EL (cell line): ENCODE measurements at places on chromosomes 16 and 17.
A peak's percentile ranks its signal among the peaks of the same experiment; 100 is the strongest.

- DNase-seq = no peak
Observed at GRCh38 chr17:78258323-78259191, 27.1 kb downstream of the TMEM235 start.

DNA sequence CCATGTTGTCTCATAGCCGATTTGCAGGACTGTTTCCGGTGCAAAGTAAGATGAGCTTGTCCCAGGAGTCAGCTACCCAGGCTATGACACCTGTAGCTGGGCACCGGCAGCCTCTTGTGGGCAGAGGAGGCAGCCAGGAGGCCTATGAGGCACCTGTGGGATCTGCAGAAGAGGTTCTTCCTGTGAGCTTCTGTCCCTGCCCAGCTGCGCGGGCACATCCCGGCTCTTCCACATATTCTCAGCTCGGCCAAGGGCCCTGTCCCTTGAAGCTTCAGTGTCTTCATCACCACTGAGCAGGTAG lies 21.3 kb upstream of the CAPN15 start:
- DNase-seq = no peak

- no peak for DNase-seq
Observed at GRCh38 chr16:58820411-58820810, 86.3 kb upstream of the GOT2 start.

GRCh38 chr16:81638286-81638945 lies 140.7 kb upstream of the PLCG2 start:
- DNase-seq = no peak

DNA sequence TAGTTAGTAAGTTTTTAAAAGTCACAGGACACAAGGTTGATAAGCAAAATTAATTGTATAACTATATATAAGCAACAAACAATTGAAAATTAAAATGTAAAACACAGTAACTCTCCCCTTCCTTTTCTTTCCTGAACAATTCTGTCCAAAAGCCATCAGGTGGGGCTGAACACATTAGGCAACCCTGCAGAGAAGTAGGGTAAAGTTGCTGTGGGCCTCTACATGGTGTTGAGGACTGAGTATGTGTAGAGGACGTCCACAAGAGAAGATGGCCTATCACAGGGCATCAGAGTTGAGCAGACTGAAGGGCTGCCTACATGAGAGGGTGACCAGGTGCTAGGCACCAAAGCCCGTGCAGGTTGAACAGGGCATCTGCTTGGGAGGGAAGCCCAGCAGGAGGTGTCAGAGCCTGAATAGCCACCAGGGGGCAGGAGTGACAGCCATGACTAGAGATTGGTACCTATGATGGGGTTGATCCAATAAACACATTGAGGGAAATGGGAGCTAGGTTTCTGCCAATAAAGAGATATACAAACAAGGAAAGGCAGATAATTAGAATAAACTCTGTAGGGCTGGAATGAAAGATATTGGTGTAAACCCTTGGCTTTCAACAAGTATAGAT lies 415.1 kb downstream of the NPIPA8 start:
- DNase-seq = peak; percentile 28

DNA sequence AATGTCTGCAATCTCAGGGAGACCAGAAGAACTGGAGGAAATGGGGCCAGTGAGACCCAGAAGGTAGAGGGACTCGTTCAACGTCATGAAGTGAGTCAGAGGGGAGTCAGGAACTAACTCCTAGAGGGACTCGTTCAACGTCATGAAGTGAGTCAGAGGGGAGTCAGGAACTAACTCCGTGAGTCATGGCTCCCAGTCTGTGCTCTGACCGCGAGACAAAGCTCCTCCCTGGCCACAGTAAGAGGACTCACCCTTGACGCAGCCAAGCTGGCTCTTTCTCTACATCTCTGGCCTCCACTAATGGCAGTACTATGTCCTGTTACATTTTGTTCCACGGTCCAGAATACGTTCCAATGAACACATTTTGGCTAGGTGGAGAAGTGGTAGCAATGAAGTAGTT lies 902.5 kb downstream of the KCNJ2 start:
- peak; percentile 96 for DNase-seq

GRCh38 chr17:78241277-78242023 lies 10.0 kb downstream of the TMEM235 start:
- DNase-seq = peak; percentile 50

- peak; percentile 75 for DNase-seq
Observed at GRCh38 chr16:70298988-70299938, at the start of gene DDX19B. DDX19B (plus strand) TSS chr16:70299186; CDS start chr16:70299298, 112 bp downstream.

- DNase-seq = no peak
Observed at GRCh38 chr16:15799851-15800495, 56.9 kb downstream of the MYH11 start.

GRCh38 chr17:48139944-48140343 lies 32.4 kb downstream of the SNX11 start:
- no peak for DNase-seq

GRCh38 chr17:45406107-45406506 lies 26.6 kb downstream of the ARHGAP27 start:
- DNase-seq = no peak

GRCh38 chr17:54172096-54172984 lies 349.6 kb downstream of the KIF2B start:
- DNase-seq = peak; percentile 0

DNA sequence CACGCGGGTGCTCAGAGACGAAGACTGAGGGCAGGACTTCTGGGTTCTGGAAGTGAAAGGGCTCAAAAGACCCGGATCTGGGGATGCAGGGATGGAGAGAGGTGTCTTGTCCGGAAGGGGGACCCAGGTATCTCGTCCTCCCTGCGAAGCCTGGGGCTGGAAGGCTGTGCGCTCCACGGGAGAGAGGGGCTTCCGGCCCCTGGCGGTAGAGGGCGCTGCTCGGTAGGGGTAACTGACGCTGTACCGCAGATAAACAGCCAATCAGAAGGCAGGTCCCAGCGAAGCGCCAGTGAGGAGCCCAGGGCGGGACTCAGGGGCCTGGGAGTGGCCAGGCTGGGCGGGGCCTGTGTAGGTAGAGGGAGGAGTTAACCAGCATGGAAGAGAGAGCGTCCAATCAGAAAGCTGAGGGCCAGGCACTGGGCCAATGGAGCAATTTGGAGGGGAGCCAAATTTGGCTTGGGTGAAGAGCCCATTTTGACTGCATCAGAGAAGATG lies 804 bp downstream of the TGFB1I1 start:
- peak; percentile 93 for DNase-seq

DNA sequence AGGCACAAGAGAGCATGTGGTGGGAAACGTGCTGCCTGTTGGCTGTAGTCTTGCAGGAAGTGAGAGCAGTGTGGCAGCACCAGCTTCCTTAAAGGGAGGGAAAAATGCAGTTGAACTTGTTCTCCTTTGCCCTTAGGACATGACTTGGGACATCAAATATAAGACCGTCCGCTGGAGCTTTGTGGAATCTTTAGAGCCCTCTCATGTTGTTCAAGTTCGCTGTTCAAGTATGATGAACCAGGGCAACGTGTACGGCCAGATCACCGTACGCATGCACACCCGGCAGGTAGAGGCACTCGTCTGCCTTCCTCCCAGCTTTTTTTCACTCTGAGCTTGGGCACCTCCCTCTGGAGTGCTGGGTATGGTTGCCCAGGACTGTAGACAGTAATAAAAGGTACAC lies 23.3 kb downstream of the GPR179 start:
- DNase-seq = no peak

DNA sequence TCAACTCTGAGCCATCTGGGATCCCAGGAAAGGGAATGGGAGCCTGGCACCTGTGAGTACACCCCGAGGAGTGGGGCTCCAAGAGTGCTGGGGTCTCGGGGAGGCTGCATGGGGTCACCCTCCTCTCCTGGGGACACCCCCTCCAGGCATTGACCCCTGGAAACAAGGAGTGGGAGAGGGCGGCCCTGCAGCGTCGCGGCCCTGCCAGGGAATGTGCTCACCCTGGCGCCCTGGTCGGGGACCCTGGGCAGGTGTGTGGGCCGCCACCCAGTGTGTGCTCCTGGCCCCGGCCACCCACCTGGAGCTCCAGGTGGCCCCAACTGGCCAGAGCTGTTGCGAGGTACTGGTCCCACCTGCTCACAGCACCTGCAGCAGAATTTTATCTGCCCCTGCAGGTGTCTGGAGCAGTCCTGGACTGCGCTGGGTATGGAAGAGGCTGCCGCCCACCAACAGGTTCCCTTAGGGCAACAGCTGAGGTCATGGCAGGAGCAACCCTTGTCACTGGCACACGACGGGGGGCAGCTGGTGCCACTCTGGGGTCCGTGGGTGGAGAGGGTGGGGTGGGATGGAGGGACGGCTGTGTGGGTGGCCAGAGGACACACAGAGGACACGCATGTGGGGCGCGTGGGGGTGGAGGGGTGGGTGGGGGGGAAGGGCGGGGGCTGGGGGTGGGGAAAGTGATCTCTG lies 5.4 kb upstream of the PABPN1L start:
- no peak for DNase-seq

GRCh38 chr16:19179546-19180490 lies 11.8 kb downstream of the SYT17 start:
- peak; percentile 47 for DNase-seq

- DNase-seq = no peak
Observed at GRCh38 chr16:61131447-61131846, 904.8 kb downstream of the CDH8 start.

- DNase-seq = no peak
Observed at GRCh38 chr17:56292578-56292977, 139.3 kb downstream of the ANKFN1 start.

GRCh38 chr17:17387017-17387497 lies 83.9 kb downstream of the NT5M start:
- DNase-seq = no peak

DNA sequence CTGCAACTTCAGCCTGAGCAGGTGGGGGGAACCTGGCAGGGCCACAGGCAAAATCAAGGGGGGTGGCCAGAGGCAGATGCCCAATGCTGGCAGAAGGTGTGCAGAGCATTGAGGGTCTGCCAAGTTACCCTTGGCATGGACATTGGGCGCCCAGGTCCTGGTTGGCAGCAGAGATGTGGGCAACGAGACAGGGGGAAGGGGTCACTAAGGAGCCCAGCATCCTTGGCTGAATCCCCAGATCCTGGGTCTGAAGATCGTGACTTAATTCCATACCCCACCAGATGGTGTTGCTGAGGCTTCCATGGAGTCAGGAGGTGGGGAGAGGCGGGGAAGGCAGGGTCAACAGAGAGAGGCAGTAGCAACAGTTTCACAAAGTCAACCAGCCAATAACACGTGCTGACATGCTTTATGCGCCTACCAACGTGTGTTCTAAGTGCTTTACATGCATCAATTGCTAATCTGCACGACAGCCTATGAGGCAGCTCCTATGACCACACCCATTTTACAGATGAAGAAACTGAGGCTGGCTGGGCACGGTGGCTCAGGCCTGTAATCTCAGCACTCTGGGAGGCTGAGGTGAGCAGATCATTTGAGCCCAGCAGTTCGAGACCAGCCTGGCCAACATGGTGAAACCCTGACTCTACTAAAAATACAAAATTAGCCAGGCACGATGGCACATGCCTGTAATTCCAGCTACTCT lies 83.3 kb downstream of the GSG1L start:
- no peak for DNase-seq

DNA sequence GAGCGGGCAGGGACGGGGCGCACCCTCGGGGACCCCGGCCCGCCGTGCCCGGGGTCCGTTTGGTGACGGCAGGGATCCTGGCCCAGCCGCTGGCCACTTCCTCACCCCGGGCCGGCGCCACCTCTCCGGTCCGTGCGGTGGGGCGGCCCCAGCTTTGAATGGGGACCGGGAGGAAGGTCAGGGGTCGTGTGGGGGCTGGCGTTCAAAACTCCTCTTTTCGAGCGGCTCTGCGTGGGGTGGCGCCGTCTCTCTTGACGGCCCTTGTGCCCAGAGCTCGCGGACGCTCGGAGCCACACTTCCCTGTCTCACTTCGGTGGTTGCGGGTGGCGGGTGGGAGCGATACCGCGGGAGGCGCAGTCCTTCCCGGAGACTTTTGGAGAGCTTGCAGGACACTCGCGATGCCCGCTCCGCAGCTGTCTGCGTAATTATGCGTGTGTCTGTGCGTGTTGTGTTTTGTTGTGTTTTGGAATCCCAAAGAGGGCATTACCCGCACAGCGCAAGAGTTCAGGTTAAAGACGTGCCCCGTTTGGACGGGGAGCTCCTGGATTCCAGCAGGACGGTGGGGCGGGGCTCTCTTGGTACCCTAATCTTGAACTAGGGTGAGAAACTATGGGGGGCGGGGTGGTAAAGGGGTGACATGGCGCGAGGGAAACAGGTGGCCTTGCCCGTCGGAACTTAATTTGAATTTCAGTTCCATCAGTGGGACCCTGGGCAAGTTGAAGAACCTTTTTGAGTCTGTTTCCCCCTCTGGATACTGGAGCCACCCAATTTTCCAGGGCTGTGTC lies 637 bp downstream of the PLCG2 start:
- peak; percentile 8 for DNase-seq
